ENCODE measurements at places on chromosomes 5 and 9. TPM values are rescaled to one million over a fixed set of nuclear protein-coding genes. Genes with fewer than 3 reads are reported as not detected.

The HRH2 gene
- 0.33 TPM for total RNA-seq

The ACSL6 gene
- total RNA-seq, result under 0.01 TPM

The ITGA2 gene
- total RNA-seq, result 5.7 TPM

The C9orf50 gene
- not detected for total RNA-seq

The WDR38 gene
- not detected for total RNA-seq

The TMOD1 gene
- 3.1 TPM for total RNA-seq

The BHMT gene
- total RNA-seq, result not detected
